Amniotic epithelial cell (primary cell): ENCODE measurements at places on chromosomes 7 and 10.

- DNase-seq = no peak
Measured at GRCh38 chr10:49225218-49225876, 37.2 kb upstream of the TMEM273 start.

- DNase-seq = no peak
Measured at GRCh38 chr7:118053353-118053752, 130.6 kb upstream of the LSM8 start.

DNA sequence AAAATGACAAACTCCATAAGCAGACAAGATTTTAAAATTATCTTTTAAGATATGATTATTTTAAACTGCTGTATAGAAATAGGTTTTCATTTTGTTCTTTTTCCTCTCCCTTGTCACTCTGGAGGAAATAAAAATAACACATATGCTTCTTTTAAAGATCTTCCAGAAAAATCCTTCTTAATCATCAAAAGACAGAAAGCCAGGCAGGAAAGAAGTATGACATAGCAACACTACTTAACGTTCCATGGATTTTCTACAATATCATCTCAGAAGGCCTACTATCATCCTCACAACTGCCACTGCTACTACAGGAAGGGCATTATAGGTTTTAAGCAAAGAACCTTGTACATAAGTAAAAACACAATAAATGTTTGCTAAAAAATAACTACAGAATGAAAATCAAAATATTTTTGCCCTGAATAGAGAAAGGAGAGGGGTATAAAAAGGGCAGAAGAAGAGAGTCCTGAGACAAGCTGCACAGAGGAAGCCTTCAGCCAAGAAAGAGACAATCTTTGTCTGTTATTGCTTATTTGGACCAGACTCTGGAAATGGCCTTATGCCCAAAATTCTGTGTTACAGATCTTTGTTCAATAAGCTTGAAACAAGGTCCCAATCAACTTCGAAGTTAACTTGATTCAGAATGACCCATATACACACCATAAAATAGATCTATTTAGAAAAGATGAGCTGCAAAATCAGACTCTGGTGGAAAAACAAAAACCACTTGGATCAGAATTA, 67.8 kb downstream of the ABI1 start:
- no peak for DNase-seq

DNA sequence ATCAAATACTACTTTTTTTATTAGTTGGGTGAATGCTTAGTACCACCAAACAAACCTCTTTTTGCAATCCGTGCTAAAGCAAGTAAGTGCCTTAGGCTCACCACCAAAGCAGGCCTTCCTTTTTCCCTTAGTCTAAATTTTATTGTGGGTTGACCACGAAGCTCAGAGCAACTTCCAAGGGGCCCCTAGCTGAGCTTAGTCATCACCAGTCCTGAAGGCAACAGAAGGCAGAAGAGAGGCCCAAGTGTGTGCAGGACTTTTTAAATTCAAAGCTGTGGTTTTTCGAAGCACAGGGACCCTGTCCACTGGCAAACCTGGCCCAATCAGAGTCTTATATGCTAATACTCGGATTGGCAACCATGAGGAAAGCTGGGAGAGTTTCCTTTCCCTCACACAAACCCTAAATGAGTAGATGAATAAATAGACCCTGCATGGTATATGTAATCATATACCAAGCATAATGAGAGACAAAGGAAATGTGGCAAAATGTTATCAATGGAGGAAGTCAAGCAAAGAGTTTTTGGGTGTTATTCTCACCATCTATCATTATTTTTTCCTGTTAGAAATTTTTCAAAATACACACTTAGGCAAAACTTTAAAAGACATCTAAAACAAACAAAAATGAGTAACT, 453.2 kb upstream of the GALNT17 start:
- peak; percentile 10 for DNase-seq

DNA sequence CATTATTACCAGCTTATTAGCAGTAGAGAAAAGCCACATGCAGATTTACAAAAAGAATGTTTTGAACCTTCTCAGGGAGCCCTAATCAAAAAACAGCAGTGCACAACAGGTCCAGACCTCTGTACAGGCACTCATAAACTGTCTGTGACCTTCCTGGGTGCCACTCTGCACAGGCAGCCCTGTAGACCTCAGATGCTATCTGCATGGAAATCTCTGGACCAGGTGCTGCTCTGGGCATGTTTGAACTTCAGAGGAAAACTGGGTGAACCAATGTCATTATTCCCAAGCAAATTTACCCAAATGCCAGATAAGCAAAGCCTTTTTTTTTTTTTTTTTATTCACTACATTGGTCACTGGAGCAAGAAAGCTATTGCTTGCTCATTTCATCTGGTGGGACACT, 104.2 kb downstream of the NPY start:
- DNase-seq = no peak

GRCh38 chr7:30164567-30164966, 29.8 kb downstream of the MTURN start:
- DNase-seq = peak; percentile 57

- no peak for DNase-seq
Measured at GRCh38 chr7:70589010-70589409, 542.9 kb upstream of the GALNT17 start.

- peak; percentile 44 for DNase-seq
Measured at GRCh38 chr10:76040107-76040829, 608.8 kb downstream of the LRMDA start.

DNA sequence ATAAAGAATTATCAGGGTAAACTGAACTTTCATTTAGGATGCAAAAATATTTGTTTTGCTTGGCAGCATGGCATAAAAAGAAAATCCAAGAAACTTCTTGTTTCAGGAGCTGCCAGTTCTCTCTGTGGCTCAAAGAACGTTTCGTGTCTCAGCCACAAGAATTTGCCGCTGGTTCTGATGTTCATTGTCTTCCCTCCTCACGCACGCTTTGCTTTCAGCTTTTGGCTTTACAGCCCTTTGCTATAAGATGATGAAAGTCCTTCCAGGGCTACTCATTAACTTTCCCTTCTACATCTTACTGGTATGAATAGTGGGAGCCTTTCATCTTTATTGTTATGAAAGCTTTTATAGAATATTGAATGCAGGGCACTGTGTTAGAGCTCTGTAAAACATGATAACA, 124.7 kb downstream of the BICC1 start:
- DNase-seq = no peak

DNA sequence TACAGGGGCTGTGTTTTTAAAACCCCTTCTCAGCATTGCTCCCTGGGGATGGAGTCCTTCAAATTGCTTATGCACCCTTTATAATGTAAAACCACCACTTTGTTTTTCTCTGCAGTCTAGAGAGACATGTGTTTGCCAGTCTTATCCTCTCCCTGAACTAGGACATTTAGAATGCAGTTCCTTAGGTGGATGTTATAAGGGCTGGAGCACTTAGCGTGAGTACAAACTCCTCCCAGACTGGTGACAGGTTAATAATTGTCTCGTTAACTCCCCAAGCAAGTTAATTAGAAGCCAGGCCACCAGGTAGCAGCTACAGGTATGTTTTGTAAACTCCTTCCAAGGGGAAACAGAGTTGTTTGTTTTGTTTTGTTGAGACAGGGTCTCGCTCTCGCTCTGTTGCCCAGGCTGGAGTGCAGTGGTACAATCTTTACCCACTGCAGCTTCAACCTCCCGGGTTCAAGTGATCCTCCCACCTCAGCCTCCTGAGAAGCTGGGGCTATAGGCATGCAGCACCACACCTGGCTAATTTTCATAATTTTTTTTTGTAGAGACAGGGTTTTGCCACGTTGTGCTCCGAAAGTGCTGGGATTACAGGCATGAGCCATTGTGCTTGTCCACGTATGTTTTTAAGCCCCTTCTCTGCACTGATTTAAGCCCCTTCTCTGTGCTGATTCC, 100.2 kb downstream of the FAM107B start:
- DNase-seq = no peak

DNA sequence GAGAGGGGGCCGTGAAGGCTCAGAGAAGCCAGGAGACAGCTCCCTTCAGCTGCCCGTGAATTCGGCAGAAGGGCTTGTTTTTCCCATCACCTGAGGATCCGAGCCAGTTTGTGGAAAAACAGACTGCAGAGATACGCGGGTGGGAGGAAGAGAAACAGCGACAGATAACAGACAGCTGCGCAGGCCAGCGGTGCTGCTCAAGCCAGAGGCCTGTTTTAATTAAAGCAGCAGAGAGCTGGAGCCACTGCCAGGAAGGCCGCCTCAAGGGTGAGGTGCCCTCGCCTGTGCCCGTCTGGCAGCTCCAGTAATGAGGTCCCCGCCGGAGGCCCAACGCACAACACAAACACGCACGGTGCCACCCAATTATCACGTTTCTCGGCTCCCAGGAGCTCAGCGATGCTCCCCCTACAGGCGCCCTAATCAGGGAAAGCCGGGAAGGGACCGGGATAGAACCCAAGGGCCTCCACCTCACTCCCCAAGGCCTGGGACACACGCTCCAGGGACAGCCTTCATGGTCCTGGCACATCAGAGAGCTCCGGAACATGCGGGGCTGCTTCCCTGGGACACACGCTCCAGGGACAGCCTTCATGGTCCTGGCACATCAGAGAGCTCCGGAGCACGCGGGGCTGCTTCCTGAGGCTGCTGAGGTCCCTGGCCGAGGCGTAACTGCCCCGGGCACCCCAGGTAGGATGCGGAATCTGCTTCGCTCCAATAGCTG, 60.6 kb upstream of the DNAAF5 start:
- DNase-seq = peak; percentile 53

GRCh38 chr7:54112567-54112966, 429.6 kb upstream of the VSTM2A start:
- no peak for DNase-seq
